Left lobe of liver (tissue), 2 donors: ENCODE measurements at places on chromosomes 2 and 18. TPM values are rescaled to one million over a fixed set of nuclear protein-coding genes. Genes with fewer than 3 reads are reported as not detected.

The UGT1A3 gene
- 52.8 TPM for total RNA-seq

The RAB6C gene
- total RNA-seq, result not detected

The NTSR2 gene
- not detected for total RNA-seq

- DNase-seq, result no peak
These were observed 384.7 kb upstream of the RAB12 start for GRCh38 chr18:8224576-8224975.

DNA sequence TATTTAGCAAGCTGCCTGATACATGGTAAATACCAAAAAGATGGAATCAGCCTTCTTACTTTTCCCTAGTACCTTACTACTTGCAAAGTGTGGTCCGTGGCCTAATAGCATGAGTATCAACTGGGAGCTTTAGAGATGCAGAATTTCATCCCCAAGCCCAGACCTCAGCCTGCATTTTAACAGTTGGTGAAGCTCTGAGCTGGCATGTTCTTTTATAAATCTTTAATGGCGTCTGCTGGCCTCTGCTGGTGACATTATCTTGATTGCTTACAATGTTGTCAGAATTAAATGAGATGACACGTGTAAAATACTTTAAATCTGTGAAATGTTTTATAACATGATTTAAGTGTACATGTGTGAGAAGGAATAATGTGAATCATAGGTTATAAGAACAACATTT lies 115.1 kb upstream of the NOSTRIN start:
- DNase-seq, result no peak

GRCh38 chr2:64277101-64277849 lies 133.1 kb upstream of the PELI1 start:
- DNase-seq, result no peak

DNA sequence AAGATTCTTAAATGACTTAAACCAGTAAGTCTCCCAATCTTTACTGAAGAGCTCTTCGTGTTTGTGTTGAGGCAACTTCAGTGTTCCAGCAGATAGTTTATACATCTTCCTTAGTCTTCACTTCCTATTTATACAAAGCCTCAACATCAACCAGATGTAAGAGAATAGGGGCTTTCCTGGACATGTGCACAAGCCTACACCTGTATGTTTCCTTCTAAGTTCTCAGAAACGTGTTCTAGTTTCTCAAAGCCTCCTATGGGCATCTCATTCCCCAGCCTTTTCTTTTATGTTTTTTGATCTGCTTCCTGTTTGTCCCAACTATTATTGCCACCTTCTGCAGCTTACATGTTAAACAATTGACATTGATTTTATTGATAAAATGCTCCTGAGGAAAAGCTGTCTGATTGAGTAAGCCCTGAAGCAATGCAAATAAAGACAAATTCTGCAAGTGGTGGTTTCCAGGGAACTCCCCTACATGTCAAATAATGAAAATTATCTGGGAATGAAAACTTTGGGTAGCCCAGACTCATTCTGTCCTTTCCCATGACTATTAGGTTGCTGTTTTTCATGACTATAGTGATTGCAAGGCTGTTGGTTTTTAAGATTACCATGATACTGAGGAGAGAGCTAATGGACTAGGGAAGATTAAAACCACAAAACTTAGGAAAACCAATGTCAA lies 663.3 kb upstream of the ACVR2A start:
- DNase-seq, result no peak
